GM23338 (cell line): ENCODE measurements at places on chromosomes 4 and X. TPM values are rescaled to one million over a fixed set of nuclear protein-coding genes. Genes with fewer than 3 reads are reported as not detected.
A peak's percentile ranks its signal among the peaks of the same experiment; 100 is the strongest.

Gene POU3F4
- polyA plus RNA-seq, result 1.4 and 1.5 TPM in 2 replicates

DNA sequence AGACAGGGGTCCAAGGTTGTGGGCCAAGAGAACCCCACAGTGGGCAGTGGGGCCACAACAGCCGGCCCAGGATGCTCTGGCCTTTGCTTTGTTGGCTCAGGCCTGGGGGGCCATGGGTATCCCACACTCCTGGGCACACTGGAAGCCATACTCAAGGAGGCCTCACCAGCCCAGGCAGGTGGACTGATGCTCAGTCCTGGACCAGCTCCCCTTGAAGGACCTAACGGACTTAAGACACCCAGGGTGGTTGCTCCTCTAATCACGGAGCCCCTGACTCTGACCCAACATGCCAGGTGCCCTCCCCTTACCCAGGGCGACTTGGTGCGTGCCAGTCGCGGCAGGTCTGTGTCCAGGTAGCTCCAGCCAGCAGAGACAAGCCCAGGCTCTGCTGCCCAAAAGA, 50.8 kb downstream of the ZFYVE28 start:
- DNase-seq, result no peak

DNA sequence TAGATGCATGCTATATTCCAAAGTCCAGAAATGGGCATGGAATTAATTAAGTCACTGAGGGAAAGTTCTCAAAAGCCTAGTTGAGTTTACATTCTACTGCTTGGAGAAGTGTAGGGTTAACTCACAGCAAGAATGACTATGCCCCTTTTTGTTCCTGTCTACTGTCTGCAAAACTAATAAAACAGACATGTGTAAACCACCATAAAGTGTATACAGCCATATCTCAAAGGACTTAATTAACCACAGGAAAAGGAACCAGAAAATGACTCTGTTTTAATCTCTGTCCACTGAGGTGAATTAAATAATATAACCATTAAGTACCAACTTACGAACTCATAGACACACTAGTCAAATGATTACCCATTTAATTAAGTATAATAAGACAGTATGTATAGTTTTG, 84.9 kb downstream of the PRDM5 start:
- DNase-seq, result no peak

DNA sequence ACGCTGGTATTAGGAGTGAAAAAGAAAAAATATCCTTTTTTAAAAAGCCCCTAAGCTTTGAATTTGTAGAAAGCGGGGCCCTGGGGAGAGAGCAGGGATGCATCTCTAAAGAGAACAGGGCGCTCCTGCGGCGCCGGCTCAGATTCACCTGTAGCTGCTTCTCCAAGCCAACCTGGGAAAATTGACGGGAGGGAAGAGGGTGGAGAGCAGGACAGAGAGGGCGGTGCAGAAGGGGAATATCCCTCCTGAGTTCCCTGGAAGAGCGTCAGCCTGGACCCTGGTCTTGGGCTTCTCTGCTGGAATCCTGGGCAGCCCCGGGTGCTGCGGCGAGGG, 776 bp upstream of the SOWAHD start:
- peak; percentile 52 for DNase-seq

- no peak for DNase-seq
Measured at GRCh38 chrX:142483965-142484364, 278.9 kb upstream of the MAGEC2 start.
